ENCODE measurements at places on chromosomes 5 and 9.

DNA sequence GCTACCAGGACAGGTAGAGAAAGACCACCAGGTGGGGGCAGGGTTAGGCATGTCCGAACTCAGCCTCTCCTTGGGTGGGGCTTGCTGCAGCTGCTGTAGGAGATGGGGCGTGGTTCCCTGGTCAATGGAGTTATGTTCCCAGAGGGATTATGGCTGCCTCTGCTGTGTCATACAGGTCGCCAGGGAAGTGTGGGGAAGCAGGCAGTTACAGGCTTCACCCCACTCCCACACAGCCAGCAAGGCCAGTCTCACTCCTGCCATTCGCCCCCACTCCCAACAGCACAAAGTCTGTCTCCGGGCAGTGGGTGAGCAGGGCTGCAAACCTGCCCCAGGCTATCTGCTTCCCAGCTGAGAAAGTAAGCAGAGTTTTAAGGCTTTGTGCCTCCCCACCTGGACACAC is 20.0 kb upstream of the CEP72 start:
- no peak for DNase-seq

- DNase-seq, result peak; percentile 68
Measured at GRCh38 chr9:100933656-100934055, 94.9 kb upstream of the PLPPR1 start.

DNA sequence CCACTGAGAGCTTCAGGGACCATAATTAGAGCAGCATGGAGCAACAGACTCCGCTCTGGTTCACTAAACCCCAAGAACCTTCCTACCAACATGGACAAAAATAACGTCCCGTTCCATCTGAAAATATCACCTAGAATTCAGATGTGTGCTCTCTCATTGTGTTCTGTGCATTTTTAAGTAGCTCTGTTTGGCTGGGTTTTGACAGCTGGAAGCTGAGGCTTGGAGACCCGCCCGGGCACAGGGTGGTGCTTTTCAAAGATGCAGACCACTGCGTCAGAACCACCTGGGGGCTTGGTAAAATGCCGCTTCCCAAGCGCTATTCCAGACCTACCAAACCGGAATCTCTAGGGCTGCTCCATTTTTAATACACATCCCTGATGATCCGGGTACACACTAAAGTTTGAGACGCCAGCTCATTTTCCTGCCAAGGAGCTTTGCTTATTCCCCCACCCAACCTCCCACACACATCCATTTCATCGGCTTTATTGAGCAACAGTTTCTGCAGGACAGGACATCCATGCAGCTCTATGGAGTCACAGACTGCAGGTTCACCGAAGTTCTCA is 104.8 kb downstream of the GABBR2 start:
- no peak for DNase-seq

DNA sequence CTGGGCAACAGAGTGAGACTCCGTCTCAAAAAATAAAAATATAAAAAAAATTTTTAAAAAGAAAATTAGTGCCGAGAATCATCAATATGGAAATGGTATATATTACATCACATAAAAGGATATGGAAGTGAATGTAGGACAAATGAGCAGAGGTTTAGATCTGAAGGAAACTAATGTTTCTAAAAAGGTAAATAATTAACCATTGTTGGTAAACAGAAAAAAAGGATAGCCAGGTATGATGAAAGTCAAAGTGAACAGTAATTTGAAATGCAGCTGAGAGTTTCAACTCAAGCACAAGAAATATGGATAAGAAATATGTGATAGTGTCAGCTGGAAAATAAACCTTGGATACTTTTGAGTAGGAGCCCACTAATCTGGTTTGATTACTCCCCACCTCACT is 76.2 kb downstream of the CPLANE1 start:
- no peak for DNase-seq

DNA sequence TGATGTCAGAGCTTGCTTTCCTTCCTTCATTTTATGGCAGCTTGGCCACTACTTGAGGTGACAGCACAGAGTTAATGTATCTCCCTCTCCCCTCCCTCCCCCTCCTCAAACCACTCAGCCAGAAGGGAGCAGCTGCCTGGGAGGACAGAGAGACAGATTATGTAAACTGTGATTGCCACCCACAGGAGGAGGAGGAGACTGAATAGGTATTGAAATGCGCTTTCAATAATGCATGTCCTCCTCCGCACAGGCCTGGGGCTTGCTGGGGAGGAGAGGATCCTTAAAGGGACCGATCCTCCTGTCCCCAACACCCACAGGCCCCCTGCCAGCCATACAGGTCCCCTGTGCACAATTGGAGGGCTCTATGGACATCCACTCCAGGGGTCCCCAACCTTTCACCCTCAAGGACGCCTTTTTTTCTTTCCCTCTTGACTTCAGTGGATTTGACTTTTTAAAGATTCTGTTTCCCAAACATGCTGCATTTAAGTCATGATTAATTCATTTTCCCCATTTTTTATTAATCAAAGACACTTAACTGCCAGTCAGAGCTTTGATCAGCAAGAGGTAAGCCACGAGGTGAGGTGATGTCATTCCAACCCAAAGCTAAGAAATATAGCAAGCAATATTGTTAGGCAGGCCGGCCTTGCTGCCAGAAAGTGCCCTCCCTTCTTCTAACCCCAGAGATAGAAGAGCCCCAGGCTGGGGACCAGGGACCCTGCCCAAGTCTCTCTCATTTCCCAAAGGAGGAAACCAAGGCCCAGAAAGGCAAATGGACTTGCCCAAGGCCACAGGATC is 47.5 kb upstream of the CPLX2 start:
- DNase-seq, result no peak

Data from fibroblast of skin of right biceps (primary cell).